Urothelium cell line (cell line): ENCODE measurements at places on chromosomes 11 and 22.
A peak's percentile ranks its signal among the peaks of the same experiment; 100 is the strongest.

GRCh38 chr11:75525433-75526191, at the start of gene GDPD5:
Gene GDPD5 (minus strand): TSS chr11:75525941. CDS start chr11:75477735, 48,206 bp downstream.
- peak; percentile 97 for DNase-seq

DNA sequence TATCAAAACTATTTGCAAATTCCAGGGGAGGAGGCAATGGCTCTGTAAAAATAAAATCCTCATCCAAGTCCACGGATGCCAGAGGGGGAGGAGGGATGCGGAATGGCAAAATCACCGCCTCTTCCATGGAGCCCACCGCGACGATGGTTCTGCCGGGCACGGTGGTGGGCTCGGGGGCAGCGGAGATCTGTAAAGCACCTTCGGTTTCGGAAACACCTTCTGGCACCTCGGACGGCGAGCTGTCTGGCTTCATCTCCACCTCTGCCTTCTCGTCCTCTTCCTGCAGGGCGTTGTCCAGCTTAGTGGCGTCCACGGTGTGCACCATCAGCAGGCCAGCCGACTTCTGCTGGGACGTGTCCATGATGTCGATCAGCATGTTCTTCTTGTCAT, 87.7 kb downstream of the CTTN start:
- no peak for DNase-seq

DNA sequence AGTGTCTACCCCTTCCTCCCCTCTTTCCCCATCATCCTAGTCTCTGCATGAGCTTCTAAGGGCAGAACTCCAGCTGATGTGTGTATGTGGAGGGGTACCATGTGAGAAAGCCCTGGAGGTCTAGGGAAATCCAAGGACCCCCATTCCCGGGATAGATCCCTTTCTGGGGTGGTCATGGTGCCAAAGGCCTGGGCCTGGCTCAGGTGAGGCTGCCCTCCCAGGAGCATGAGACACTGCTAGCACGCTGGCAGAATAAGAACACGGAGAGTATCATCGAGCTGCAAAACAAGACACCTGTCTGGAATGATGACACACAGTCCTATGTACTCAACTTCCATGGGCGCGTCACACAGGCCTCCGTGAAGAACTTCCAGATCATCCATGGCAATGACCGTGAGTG, 19.6 kb downstream of the TUB start:
- no peak for DNase-seq

GRCh38 chr11:235609-235996, 539 bp downstream of the SIRT3 start:
- no peak for DNase-seq

DNA sequence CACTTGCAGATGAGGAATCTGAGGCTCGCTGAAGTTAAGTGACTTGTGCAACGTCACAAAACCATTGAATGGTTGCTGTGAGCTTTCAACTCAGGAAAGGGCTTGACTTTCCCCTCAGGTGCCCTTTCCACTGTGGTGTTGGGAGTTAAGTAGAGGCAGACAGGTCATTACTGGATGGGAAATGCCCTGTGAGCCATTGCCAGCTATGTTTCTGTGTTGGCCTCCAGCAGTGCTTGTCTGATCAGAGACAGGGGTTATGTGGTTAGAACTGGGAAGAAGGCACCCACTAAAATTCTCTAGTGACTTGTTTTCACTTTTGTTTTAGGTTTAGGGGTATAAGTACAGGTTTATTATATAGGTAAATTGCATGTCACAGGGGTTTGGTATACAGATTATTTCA, 96.6 kb downstream of the FDX1 start:
- DNase-seq: no peak

DNA sequence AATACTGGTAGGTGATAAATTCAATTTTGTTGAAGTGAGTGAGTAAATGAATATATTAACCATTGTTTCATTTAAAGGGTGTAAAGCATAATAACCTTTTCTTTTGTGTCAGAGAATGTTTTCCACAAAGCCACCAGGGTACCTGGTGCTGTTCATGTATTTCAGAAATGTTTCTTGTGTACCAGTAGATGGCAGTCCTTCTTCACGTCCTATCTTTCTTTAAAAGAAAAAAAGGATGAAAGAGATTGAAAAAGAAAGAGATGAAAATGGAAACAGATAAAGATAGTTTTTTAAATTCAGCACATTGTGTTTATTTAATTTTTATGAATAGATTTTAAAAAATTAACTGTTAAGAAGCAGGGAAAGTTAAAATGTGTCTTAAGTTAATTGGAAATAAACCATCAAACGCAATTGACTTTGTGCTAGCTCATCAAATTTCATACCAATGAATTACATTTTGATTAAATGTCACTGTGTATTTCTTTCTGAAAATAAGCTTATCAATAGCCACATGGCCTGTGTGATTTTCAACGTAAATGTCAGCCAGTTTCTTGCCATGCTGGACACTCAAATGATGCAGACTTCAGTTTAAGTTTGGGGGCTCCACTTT, 65.5 kb upstream of the CHORDC1 start:
- peak; percentile 31 for DNase-seq

GRCh38 chr11:129209891-129210830, 18.0 kb upstream of the ARHGAP32 start:
- no peak for DNase-seq

DNA sequence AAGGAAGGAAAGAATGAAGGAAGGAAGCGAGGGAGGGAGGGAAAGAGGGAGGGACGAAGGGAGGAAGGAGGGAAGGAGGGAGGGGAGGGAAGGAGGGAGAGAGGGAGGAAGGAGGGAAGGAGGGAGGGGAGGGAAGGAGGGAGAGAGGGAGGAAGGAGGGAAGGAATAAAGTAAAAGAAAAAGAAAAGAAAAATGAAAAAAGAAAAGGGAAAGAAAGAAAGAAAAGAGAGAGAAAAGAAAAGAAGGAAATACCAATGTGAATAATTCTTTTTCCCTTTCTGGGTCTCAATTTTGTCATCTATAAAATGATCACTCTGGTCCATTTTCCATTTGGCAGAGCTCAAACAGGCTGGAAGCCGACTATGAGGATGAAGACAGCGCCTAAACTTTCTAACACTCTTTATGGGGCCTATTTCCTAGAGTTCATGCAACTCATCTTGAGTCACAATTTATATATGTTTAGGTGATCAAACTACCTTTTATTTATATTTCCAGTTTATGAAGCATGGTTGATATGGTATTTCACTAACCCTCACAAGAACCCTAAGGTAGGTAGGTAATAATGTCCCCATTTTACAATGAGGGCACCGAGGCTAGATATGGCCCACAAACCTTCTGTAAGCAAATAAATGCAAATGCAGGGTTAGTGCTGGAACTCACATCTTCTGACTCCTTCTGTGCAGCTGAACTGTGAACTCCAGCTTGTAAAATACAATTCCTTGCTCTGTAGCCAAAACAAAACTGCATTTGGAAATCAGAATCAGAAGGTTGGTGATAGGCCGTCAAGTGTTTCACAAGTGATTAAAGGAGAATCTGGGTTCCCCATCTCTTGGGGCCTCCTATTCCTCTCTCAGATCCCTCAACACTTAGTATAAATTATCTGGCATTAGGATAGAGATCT, 434.3 kb downstream of the ETS1 start:
- DNase-seq: no peak

DNA sequence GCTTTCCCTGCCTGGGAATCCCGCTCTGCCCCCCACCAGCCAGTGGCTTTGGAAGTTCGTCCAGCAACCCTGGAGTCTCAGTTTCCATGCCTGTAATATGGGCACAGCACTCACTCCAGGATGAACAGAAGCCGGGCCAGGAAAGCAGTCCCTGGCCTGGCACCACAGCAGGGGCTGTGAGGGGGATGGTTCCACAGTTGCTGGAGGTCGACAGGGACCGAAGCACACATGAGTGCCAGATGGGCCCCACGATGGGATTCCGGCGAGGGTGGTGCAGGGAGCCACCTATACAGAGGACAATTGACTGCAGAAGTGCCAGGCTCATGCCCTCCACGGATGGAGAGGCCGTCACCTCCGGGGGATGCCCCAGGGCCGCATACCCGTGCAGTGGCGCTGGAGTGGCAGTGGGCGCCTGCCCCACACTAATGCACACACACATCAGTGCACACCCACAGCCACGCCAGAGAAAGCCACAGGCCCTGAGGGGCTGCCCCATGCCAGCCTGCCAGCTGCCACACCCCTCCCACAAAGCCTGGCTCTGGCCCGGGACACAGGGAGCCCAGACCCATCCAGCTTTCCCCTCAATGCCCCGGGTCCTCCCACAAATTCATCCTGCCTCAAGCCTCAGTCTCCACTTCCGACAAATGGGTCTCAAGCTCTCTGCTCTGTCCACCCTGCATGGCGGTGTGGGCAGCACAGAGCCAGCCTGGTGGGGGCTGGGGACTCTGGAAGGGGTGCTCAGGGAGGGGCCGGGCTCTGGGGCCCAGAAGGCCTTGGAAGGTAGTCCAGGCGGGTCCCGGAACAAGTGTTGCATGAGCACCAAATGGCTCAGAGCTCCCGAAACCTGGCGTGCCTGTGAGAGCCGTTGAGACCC, 9.7 kb downstream of the ASCL2 start:
- DNase-seq: no peak

- no peak for DNase-seq
These were observed 82.2 kb downstream of the TRAF6 start for GRCh38 chr11:36427876-36428275.

DNA sequence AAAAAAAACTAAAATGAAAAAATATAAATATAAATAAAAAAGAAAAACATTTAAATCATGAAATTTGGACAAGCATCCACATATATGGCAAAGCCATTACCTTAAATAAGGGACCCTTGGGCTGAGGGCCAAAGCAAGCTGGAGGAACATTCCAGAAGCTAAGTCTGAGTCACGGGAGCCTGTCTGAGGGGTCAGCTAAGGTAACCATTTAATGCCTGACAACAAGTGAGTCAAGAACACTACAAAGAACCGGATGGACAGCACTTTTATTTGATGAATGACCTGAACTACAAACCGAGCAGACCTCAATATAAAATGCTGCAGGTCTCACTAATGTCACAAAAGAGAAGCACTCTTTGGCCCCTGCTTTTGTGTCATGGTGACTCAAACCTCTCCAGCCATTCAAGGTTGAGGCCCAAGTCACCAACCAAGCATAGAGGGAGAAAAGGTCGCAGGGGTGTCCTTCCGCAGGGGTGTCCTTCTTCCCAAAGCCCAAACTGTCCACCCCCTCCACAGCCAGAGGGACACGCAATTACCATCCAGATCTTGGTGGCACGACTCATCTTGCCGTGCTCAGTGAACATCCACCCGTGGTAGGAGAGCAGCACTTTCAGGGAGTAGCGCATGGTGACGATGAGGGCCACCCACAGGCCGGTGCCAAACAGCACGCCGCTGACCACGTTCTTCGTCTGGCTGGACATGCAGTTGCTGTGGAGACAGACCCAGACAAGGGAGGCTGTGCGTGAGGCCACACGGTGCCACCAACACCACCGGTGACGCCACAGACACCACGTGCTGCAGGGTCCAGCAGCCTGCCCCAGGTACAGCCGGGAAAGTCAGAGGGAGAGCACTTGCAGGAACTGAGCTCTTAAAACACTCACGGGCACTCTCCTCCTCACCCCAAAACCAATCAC, 34.5 kb downstream of the CPT1A start:
- DNase-seq: no peak

DNA sequence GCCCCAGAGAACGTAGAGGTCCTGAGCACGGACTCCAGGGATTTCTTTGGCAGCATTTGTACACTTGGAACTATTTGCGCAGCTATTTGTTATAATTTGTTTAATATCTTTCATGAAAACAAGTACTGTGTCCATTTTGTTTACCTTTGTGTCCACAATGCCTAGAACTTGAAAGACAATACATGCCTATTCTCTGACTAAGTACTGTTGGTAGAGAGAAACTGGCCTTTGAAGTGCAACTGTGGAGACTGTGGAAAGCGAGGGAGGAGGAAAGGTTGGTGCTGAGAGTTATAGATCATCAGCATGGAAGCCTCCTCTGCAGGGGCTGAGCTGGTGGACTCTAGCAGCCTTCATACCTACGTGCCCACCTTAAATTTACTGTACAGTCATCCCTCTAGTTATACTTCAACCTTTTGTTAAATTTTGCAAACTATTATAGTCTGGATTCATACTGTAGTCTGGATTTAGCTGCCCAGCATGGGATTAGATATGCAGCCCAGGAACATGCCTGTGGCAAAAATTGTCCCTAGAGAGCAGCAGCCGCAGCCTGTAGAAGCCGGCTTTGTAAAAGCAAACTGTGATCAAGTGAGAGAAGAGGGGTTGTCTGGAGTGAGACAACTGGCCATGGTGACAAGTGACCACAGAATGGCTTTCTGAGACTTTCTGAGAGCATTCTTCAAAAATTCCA, 24.2 kb upstream of the YAP1 start:
- DNase-seq: no peak

DNA sequence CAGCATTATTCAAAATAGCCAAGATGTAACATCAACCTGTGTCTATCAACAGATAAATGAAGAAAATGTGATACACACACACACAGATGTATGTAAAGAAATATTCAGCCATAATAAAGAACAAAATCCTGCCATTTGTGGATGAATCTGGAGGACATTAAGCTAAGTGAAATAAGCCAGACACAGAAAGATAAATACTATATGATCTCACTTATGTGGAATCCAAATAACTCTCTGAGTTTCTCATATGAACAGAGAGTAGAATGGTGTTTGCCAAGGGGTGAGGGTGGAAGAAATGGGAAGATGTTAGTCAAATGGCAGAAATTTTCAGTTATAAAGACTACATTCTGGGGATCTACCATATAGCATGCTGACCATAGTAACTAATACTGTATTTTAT, 224.2 kb downstream of the GUCY1A2 start:
- DNase-seq: no peak

GRCh38 chr11:76683161-76684095, 12.9 kb upstream of the LRRC32 start:
- DNase-seq: no peak

DNA sequence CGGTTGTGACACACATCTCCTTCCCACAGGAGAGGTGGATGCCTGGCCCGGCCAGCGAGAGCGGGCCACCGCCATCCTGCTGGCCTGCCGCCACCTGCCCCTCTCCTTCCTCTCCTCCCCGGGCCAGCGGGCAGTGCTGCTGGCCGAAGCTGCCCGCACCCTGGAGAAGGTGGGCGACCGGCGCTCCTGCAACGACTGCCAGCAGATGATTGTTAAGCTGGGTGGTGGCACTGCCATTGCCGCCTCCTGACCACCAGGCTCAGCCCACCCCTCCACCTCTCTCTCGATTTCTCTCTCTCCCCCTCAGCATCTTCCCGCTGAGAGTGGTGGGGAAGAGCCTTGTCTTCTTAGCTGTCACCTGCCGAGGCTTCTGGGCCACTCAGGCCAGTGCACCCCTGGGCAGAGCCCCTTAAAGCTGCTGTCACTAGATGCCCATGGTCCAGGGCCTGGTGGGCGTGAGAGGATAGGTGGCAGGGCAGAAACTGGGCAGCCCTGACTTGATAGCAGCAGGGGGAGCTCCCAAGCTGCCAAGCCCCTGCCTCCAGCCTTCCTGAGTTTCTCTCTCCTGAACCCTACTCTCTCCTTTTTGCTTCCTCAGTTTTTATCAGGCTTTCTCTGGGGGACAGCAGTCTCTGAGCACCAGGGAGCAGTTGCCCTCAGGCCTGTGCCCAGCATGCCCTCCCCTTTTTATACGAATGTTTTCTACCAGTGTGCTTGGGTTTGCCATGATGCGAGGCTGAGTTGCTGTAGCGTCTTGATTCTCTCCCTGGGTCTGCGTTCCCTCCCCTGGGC, 9.3 kb downstream of the SHISA8 start:
- DNase-seq: no peak

- peak; percentile 33 for DNase-seq
These were observed 533.1 kb upstream of the TENM4 start for GRCh38 chr11:79973721-79974617.

- DNase-seq: peak; percentile 21
These were observed 1.9 kb downstream of the TEAD1 start for GRCh38 chr11:12675951-12676711.

- DNase-seq: no peak
These were observed 243 bp upstream of the SYT9 start for GRCh38 chr11:7251487-7251835.
